ENCODE measurements at places on chromosomes 12 and 14. TPM values are rescaled to one million over a fixed set of nuclear protein-coding genes. Genes with fewer than 3 reads are reported as not detected.

GRCh38 chr14:55071870-55072640 is 20.6 kb downstream of the MAPK1IP1L start:
- no peak for DNase-seq

GRCh38 chr12:127519779-127520178 is 747.2 kb upstream of the TMEM132C start:
- DNase-seq, result no peak

- no peak for DNase-seq
Observed at GRCh38 chr14:76307786-76308780, 67.9 kb upstream of the ESRRB start.

DNA sequence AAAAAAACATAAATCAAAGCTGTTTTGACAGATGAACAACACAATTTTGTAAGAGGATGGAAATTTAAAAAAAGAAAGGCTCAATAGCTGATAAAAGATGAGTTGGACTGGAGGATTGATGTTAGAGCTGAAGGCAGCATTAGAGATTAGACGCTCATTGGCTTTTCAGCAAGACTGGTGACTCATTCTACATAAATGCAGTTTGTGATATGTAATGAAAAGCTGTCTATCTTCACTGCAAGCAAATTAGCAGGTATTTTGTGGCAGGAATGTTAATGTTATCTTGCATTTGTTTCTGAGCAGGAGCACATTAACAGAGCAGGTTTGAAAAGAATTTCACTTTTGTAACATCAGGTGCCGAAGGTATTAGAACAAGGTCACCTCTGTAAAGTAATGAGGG is 442.7 kb upstream of the NOVA1 start:
- DNase-seq, result no peak

FBLN5 gene
- 2.4 TPM for total RNA-seq

GRCh38 chr12:80472911-80473500 is 29.0 kb downstream of the PTPRQ start:
- DNase-seq, result peak; percentile 49

- no peak for DNase-seq
Observed at GRCh38 chr12:121222847-121223246, 12.9 kb downstream of the P2RX4 start.

- DNase-seq, result no peak
Observed at GRCh38 chr14:91349481-91350074, 68.0 kb downstream of the CCDC88C start.

All from NCI-H460 (cell line).